AG09309 (cell line): ENCODE measurements at places on chromosomes 2 and 18.
A peak's percentile ranks its signal among the peaks of the same experiment; 100 is the strongest.

GRCh38 chr2:40225670-40226210 is 226.2 kb downstream of the SLC8A1 start:
- no peak for DNase-seq

- no peak for DNase-seq
Measured at GRCh38 chr2:75480971-75481836, 79.5 kb downstream of the EVA1A start.

DNA sequence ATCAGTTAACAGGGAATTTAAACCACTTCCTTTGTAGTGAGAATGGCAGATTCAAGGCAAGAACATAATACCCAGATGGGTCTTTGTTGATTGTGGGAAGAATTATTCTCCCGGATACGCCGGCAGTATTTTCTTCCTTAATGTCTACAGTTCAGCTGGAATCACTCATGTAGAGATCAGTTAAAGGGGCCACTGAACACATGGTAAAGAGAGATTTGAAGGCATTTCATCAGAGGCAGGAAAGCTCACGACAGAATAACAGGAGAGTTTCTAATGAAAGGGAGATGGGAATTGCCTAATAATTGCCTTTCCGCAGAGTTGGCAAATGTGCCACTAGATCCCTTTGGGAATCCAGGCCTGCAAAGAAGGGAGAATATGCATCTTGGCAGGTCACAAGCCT is 327.7 kb upstream of the ZNF804A start:
- DNase-seq = no peak

DNA sequence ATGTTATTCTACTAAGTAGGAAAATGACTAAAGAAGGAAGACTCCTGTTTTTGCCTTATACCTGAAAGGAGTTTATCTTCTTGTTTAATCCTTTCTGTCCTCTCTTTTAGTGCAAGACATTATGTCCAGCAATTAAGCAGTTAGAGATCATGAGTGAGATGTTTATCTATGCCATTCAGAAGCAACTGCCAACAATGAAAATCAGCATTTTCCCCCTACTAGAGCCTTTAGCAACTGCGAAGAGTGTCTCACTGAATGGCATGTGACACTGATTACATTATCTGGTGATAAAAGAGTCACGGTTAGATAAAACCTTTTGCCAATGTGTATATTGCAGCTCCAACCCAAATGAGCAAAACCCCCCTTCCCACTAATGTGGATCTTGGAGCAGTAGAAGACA is 357.7 kb upstream of the SYT4 start:
- DNase-seq = no peak

- DNase-seq = no peak
Measured at GRCh38 chr2:157428500-157429175, 15.3 kb downstream of the CYTIP start.

DNA sequence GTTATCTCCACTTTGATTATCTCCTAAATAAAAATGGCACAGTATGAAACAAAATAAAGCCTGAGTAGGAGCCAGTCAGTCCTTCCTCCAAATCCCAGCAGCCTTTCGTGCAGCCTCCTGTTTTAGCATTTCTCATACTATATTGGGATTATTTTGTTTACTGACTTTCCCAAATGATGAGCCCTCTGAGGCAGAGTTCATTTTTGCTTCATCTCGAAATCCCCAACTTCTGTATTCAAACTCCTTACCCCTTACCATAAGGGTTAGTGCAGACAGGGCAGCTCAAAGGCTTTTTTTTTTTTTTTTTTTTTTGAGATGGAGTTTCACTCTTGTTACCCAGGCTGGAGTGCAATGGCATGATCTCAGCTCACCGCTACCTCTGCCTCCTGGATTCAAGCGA is 113.3 kb upstream of the FOSL2 start:
- no peak for DNase-seq

DNA sequence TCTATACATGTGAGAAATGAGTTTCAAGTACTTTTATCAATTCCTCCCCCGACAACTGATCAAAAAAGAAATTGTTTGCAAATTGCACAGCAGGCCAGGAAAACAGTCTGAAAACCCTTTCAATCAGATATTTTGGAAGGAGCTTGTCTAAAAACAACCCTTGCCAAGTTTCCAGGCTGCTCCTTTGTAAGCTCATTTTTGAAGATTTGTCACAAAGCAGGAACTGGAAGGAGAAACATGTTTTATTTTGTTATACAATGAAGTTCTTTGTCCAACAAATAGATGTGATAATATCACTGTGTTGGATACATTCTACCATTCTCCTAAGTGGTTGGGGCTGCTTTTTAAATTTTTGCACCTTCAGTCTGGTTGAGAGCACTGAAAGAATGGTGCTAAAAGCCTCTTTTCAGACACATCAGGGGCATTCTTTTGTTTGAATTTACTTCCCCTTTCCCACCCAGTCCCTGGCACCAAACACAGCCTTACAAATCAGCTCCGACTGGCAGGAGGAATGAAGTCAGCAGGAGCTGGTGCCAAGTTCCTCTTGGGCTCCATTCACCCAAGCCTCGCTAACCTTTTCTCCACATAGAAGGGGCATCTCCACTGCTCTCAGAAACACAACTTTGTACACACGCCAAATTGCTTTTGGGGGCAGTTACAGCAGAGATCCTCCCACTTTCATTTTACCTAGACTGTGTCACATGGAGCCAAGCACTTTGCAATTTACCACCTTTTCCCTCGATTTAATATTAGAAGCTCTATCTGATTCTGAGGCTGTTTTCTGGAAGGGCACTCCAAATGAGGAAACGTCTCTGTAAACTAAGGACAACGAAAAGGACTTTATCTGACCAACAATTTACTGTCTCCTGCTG is 88.0 kb downstream of the C1D start:
- no peak for DNase-seq

GRCh38 chr18:59402432-59403090 is 43.5 kb upstream of the LMAN1 start:
- peak; percentile 27 for DNase-seq

DNA sequence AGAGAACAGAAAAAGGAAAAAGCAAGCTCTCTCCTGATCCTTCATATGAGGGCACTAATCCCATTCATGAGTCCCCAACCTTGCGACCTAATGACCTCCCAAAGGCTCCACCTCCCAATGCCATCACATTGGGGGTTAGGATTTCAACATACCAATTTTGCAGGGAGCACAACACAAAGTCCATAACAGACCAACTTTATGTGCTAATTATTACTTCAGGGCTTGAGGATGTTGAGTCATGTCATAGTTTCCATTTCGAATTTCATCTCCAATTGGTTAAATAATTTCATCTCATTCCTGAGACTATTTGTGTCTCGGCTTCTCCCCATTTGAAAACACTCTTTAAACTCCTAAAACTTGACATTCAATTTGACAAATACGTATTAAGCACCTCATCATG is 69.9 kb upstream of the KLF7 start:
- DNase-seq = no peak

GRCh38 chr2:43488737-43489136 is 107.1 kb downstream of the THADA start:
- DNase-seq = no peak

DNA sequence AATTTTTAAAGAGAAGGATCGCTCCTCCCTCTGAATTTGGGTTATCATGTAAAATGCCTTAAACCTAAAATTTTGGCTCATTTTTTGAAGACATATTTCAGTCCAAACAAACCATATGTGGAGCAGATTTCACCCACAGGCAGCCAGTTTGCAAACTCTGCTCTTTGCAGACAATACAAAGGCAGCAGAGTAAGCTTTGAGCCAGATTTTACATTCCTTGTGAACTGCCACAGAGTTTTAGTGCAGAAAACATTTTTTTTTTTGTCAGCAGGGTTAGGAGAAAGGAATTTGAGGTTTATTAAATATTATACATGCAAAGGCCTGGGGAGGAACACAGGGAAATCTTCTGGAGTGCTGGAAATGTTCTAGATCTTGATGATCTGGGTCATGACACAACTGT is 171.9 kb upstream of the FN1 start:
- DNase-seq = no peak

- no peak for DNase-seq
Measured at GRCh38 chr2:170436077-170436943, 258.4 kb downstream of the MYO3B start.

- peak; percentile 52 for DNase-seq
Measured at GRCh38 chr2:25041928-25042320, at the start of gene EFR3B. EFR3B (plus strand) TSS chr2:25042076; CDS start chr2:25042313, 237 bp downstream.

DNA sequence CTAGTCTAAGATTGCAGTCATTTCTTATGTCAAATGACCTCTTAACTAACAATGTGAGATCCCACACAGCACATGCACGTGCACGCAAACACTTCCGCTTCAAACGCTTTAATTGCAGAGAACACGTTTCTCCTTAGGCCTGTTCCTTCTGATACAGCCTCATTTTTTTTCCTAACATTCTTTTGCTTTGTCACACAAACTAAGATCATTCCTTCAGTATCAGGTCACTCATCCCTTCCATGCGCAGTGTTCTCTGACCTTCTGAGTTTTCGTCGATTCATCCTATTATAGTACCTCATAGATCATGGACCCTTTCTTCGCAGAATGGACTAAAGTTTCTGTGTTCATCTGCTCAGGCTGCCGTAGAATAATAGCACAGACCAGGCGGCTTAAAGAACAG is 327.1 kb upstream of the CDH19 start:
- DNase-seq = no peak

DNA sequence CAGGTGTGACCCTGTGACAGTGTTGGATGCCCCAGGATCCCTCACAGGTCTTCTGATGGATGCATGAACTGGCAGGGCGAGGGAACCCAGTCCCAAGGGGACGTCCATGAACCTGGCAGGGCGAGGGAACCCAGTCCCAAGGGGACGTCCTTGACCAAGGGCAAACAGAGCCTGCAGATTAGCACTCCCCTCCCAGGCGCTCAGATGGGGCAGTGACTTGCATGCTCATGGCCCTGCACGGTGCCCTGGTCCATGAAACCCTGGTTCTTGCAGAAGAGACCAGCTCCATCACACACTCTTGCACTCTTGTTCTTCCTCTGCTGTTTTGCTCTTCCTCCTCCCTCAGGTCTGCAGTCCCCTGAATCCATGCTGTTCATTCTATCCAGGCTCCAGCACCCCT is 192.7 kb downstream of the GALR1 start:
- no peak for DNase-seq

DNA sequence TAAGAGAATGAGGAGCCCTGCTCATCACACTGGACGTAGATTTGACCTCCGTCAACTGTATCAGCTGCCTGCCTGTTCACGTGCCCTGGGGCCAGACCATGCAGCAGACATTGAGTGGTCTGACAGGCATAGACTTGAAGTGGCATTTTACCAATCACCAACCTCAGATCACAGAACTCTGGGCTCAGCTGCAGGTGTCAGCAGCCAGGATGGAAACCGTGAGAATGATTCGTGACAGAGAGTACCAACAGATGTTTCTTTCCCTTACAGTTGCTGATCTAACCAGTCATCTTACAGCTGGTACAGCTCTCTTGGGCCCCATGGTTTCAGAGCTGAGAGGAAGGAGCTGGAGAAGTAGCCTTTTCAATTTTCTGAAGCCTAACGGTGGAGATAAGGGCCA is 148.9 kb downstream of the EN1 start:
- no peak for DNase-seq

DNA sequence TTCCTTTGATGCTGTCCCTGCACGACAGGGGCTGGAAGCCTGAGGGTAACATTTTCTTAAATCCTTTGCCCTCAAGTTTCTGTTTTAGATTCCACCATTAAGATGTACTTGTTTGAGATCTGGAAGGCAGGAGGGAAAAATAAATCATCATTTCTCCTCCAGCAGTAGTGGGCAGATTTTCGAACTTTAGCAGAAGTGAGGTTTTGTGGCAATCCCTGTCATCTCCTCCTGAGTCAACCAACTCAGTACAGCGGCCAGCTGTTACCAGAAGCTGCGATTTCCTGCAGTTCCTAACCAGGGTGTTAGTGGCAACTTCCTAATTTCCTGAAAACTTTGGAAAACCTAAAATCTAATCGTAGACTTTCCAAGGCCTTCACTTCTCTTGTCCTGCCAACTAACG is 517.2 kb upstream of the ACVR2A start:
- no peak for DNase-seq

- no peak for DNase-seq
Measured at GRCh38 chr18:35463050-35463449, 34.7 kb downstream of the INO80C start.

DNA sequence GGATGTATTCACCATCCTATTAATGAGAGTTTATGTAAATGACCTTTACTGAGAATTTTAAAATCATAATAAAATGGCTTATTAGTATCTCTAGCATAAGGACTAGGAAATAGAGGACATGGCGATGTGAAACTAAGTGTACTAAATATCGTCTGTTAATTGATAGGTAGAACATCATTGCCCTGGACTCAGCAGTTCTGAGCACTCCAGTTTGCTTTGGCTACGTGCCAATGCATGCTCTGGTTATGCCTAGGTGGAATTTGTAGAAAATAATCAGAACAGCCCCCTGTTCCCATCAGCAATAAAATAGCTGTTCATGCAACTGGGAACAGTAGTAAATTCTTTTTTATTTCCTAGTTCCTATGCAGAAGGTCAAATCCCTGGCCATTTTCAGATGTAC is 247.8 kb downstream of the DOK6 start:
- no peak for DNase-seq

GRCh38 chr2:159012142-159012541 is 43.7 kb downstream of the TANC1 start:
- no peak for DNase-seq

DNA sequence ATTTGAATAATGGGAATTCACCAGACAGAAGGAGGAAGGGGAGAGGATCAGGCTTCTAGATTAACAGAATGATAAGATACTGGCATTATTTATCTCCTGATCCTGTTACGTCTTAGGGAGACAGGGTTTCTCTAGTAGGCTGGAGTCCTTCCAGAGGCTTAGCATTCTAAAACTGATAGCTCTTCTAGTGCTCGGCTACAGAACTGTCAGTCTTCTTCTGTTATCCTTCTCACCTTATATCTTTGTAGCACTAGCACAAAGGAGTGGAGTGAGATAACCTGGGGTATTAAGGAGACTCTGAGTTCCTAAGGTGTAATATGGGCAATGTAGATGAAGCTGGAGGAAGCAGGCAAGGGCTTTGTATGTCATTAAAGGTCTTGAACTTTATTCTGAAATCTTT is 52.1 kb downstream of the PIKFYVE start:
- DNase-seq = no peak

DNA sequence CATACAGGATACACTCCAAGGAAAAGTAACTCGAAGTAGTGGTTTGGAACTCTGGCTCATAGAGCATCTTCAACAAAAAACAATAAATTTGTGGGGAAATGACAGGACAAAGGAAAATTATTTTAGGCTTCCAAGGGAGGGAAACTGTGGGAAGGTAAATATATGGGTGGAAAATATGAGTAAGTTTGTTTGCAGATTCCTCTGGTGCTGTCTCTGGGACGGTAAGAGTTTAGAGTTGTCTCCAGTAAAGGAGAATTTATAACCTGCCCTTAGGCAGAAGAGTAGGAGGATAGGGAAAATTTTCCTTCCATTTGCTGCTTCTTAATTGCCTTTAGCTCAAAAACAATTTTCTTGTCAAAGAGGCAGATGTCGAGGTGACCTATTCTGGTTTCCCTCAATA is 19.3 kb downstream of the HNMT start:
- DNase-seq = no peak
